Activated CD4-positive, alpha-beta T cell treated with anti-CD3 and anti-CD28 coated beads, Interleukin-2, amount 10 ng/mL, durations not matched to agents 24 days and 14 days (primary cell): ENCODE measurements at places on chromosomes 3 and 15.

GRCh38 chr3:32641356-32641755 is 43.6 kb upstream of the CNOT10 start:
- no peak for DNase-seq

DNA sequence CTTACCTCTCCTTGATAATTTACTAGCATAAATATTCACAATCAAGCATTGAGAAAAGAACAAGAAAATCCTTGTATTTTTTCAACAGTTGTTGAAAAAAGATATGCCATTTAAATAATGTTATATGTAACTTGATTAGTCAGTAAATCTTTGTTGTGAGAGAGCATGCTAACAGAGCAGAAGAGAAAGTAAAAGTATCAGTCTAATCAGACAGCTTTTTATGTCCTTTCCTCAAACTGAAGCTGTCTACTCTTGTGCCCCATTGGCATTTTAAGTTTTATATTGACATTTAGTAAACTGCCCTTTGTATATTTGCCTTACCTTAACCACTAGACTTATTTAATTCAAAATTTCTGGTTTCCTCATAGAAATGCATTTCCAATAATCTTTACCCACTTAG is 668.7 kb downstream of the OTOL1 start:
- DNase-seq, result no peak

- peak; percentile 68 for DNase-seq
Observed at GRCh38 chr3:10941972-10942371, 50.6 kb upstream of the SLC6A1 start.

DNA sequence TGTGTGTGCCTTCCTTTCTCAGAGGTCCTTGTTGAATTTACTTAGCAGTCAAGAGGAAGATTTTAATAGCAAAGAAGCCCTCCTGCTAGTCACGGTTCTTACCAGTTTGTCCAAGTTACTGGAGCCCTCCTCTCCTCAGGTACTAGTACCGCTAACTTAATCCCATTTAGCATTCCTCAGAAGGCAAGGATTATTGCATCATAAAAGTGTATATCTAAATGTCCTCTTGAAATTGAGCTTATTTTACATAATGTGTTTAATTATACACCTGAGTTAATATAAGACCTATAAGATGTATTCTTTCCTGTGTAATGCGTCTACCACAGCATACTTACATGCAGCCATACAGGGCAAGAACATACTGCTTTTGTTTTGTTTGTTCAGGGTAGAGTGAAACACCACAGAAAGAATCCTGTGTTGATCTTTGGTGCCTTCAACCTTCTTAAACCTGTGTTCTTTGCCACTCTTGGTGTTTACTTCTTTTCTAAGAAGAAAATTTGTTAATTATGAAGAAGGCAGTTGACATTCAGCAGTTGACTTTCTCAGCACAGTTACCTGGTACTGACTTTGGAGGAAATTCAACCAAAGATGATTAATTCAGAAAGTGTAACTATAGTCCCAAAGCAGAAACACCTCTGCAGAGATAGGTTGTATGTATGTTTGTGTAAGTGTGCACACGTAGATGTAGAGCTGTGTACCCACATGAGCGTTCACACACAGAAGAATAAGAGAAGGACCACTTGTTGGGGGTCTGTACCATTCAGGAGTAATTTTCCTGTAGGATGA is 33.1 kb downstream of the POLG start:
- DNase-seq, result no peak

GRCh38 chr15:91894606-91895005 is 41.1 kb downstream of the SLCO3A1 start:
- no peak for DNase-seq

DNA sequence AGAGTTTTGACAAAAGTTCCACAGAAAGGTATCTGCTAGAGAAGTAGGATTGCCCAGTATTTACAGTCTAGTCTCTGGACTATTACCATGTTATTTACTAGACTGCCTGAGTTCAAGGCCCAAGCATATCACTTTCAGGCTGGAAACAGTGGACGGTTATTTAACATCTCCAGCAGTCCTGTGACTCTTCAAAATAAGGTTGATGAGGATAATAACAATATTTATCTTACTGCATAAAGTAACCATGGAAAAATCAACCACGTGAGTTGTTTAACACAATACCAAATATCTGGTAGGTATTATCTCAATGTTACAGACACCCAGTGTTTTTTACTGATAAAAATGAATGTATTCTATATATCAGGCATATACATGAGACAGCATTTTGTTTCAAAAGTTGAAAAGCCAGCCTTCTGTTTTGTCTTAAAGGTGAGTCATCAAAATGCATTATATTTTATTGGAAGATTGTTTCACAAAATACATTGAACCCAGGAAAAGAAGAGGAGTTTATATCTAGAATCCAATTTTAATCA is 535.8 kb downstream of the TBL1XR1 start:
- no peak for DNase-seq

DNA sequence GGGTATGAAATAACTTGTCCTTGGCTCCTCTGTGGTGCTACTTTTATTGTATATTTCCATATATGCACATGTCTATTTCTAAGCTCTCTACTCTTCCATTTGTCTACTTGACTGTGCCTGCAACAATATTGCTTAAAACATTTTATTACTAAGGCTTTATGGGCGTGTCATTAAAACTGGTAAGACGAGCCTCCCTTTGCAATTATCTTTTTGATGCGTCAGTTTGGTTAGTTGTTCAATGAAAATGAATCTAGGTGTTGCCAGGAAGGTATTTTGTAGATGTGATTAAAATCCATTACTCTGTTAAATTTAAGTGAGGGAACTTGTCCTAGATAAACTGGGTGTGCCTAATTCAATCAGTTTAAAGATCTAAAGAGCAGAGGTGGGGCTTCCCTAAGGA is 12.9 kb upstream of the TRA2B start:
- no peak for DNase-seq

DNA sequence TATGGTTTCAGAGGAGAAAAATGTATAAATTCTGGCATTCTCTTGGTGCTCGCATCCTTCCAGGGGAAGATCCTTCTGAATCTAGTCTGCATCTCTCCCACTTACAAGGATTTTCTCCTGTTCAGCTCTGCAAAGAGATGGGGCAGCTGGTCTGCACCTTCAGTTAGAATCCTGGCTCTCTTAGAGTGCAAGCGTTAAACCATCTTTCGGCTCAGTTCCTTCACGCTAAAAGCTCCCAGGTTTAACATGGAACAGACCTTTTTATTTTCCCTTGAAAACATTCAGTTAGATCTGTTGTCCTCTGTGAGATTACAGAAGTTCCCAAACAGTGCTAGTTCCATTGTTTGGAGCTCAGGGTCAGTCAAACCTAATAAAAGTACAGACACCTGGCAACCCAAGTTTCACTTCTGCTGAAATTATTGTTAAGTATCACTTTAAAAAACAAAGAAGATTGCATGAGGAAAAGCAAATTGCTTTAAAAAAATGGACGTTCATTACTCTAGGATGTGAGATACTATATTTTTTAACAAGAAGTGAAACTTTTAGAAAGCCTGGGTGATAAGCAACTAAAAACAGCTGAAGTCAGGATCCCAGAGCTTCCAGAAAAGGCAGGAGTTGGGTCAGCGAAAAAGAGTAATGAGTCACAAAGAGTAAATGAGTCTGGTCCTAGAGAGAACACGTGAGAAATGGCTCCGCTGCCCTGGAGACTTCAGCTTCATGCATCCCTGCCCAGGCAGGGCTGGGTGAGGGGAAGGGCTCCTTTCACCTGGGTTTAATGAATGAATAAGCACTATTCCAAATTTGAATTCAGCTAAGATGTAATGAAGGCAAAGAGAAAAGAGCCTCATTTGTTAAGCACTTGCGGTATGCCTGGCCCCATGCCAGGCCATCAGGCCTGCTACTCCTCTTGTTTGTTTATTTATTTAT is 63.3 kb downstream of the ABTB1 start:
- no peak for DNase-seq

DNA sequence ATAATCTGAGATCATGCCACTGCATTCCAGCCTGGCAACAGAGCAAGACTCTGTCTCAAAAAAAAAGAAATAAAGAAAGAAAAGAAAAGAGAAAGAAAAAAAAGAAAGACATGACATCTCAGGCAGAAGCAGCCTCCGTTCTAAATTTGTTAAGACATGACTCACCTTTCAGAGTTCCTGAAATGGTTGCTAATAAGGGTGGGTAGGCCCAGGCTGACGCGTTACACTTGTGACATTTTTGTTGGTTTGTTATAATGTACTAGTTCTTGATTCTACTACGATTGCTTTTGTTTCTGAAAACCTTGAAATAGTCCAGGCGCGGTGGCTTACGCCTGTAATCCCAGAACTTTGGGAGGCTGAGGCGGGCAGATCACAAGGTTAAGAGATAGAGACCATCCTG is 21.0 kb downstream of the SLC25A20 start:
- no peak for DNase-seq
